ENCODE measurements at places on chromosomes 4 and X.

GRCh38 chrX:7351926-7352325 lies 204.0 kb upstream of the PUDP start:
- H3K4me3 ChIP-seq = no peak overlapping the region
- H3K27me3 ChIP-seq = no peaks in the 10 kb centered on the region
- H3K36me3 ChIP-seq = no peaks in the 10 kb centered on the region
- no peaks in the 10 kb centered on the region for H3K4me1 ChIP-seq
- DNase-seq = no peak

DNA sequence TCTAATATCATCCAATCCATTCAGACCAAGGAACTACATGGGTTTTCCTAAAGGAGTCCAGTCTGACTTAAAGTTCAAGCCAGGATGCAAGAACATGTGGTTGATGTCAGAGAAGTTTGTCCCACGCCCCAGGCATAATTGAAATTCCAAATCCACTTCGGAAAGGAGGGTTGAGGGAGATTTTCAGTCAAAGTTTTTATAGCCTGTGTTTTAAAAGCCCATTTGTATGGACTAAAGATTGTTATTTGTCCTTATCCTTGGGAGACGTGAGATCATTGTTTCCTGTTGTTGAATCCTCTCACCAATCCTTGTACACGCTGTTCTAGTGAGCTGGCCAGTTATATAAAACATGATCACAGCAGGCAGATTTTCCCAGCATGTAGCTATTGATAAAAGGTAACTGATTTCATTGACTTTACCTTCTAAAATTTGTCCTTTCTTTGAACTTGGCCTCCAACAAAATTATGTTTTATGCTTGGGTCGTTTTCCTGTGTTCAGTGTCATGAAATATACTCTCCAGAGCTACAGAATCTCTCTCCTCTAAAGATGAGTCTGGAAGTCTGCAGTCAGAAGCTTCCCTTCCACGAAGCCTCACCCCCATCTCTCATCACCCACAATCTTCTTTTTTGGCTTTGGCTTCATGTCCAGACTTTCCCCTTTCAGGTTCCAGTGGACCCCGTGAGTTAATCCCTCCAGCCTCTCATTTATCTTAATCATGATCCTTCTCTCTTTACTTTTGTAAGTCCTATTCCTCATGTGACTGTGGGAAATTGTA lies 92.9 kb downstream of the ATP10D start:
- H3K27me3 ChIP-seq = peaks cover 5% of the 10 kb centered on the region
- no peaks in the 10 kb centered on the region for H3K4me1 ChIP-seq
- H3K27ac ChIP-seq = no peak overlapping the region
- H3K4me3 ChIP-seq = no peak overlapping the region

DNA sequence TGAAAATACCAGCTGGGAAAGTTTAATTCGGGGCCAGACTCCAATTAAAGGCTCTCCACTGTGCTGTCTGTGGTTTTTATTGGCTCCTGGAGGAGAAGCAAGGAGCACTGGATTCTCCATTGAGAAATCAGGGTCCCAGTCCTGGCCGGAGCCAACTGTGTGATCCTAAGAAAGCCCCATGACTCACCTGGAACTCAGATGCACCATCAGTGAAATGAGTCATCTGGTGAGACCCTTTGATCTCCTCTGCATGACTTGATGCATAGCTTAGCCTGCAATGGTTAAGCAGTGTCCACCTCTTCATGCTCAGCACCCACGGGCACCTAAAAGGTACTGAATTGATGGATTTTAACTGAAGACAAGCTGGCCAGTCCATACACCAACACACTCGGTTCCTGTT lies 119.2 kb upstream of the VCX3B start:
- no peak overlapping the region for H3K4me3 ChIP-seq
- no peak for DNase-seq
- no peaks in the 10 kb centered on the region for H3K36me3 ChIP-seq
- no peaks in the 10 kb centered on the region for H3K4me1 ChIP-seq

- H3K27ac ChIP-seq = no peak overlapping the region
- no peaks in the 10 kb centered on the region for H3K27me3 ChIP-seq
- H3K36me3 ChIP-seq = peaks cover 9% of the 10 kb centered on the region
- no peak for DNase-seq
These were observed 14.8 kb downstream of the RPL34 start for GRCh38 chr4:108635070-108635655.

DNA sequence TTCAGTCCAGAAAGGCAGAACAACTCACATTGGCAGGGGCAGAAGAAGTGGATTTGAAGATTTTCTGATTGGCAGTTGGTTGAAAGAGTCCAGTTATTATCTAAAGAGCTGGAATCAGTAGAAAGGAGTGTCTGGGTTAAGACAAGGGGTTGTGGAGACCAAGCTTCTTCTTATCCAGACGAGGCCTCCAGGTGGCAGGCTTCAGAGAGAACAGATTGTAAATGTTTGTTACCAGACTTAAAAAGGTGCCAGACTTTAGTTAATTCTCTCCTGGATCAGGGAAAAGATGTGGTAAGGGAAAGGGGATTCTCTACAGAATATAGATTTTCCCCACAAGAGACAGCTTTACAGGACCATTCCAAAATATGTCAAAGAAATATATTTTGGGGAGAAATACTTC lies 36.7 kb upstream of the TLR3 start:
- no peak overlapping the region for H3K4me3 ChIP-seq
- peaks cover 4% of the 10 kb centered on the region for H3K36me3 ChIP-seq
- no peak overlapping the region for H3K27ac ChIP-seq

DNA sequence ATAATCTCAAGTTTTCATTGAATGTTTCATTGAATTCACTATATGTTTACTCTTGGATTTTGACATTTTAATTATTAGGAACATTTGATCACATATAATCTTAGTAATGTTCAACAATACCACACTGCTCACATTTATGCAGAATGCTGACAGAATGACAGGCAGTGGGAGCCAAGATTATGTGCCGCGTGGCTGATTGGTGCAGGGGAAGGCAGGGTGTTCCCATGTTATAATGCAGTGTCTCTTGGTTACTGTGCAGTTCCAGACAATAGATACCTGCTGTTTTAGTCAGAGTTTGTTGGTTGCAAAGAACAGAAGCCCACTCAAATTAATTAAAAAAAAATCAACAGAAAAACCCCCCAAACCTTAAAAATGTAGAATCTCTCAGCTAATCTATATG lies 33.0 kb downstream of the FHIP1A start:
- no peaks in the 10 kb centered on the region for H3K4me1 ChIP-seq
- no peak overlapping the region for H3K4me3 ChIP-seq
- H3K36me3 ChIP-seq = no peaks in the 10 kb centered on the region
- no peak overlapping the region for H3K27ac ChIP-seq
- no peak for DNase-seq

GRCh38 chr4:81663368-81663767 lies 191.7 kb upstream of the RASGEF1B start:
- no peak for DNase-seq
- no peak overlapping the region for H3K4me3 ChIP-seq
- H3K36me3 ChIP-seq = no peaks in the 10 kb centered on the region
- H3K27me3 ChIP-seq = peaks cover 42% of the 10 kb centered on the region
- H3K27ac ChIP-seq = no peak overlapping the region
- no peaks in the 10 kb centered on the region for H3K4me1 ChIP-seq

- no peak overlapping the region for H3K4me3 ChIP-seq
- no peak overlapping the region for H3K27ac ChIP-seq
- peaks cover 5% of the 10 kb centered on the region for H3K27me3 ChIP-seq
- no peaks in the 10 kb centered on the region for H3K36me3 ChIP-seq
These were observed 11.0 kb upstream of the MAMLD1 start for GRCh38 chrX:150352114-150352513.

DNA sequence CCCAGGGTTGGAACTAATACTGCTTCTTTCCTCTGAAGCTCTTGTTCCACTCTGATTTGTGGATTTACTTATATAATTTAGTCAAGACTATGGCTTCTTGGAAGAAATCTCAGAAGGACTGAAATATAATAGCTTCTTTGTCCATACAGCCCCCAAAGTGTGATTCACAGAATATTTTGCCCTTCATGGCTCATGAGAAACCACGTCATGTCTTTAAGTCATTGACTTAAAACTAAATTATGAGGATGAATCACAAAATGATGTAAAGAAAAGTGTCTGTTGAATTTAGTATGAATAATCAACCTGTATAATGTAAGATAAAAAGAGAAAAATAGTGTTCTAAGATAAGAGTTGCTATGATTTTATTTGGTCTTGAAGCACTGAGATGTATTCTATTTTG lies 43.3 kb upstream of the AGA start:
- H3K36me3 ChIP-seq = peaks cover 4% of the 10 kb centered on the region
- no peak overlapping the region for H3K4me3 ChIP-seq
- H3K4me1 ChIP-seq = peaks cover 4% of the 10 kb centered on the region
- H3K27me3 ChIP-seq = no peaks in the 10 kb centered on the region
- H3K27ac ChIP-seq = no peak overlapping the region

GRCh38 chrX:120781403-120781802 lies 94.3 kb downstream of the CT47B1 start:
- H3K36me3 ChIP-seq = no peaks in the 10 kb centered on the region
- no peaks in the 10 kb centered on the region for H3K27me3 ChIP-seq
- H3K4me3 ChIP-seq = no peak overlapping the region
- no peak overlapping the region for H3K27ac ChIP-seq
- H3K4me1 ChIP-seq = no peaks in the 10 kb centered on the region
- DNase-seq = no peak

DNA sequence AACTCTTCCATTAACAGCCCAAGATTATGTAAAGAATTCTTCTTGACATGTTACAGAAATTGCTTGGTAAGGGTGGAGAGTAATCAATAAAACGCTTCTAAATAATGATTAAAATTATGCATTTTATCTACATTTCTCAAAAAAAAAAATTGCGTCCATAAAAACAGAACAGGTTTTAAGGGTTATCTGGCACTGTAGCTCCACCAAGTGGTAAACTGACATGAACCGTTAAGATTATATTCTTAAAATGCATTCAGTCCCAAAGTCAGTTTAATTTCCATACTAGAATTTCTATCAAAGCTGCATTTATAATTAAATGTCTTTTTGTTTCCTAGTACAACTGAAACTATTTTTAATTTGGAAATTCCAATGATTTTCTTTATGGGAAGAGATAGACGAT lies 214.0 kb upstream of the UGT8 start:
- peaks cover 3% of the 10 kb centered on the region for H3K36me3 ChIP-seq
- no peaks in the 10 kb centered on the region for H3K4me1 ChIP-seq
- DNase-seq = no peak
- no peak overlapping the region for H3K27ac ChIP-seq
- peaks cover 24% of the 10 kb centered on the region for H3K27me3 ChIP-seq
- no peak overlapping the region for H3K4me3 ChIP-seq

DNA sequence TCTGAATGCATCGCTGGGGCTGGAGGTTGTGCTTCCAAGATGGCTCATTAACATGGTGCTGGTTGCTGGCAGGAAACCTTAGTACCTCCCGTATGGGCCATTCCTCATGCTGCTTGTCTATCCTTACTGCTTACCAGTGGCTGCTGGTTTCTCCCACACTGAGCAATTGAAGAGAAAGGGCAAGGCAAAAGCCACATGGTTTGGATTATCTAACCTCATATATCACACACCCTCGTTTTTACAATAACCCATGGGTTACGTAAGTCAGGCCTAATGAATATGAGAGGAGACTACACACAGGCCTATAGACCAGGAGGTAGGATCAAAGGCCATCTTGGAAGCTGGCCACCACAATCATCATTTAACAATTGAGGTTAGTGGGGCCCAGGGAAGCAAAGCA lies 141.8 kb upstream of the EDNRA start:
- H3K4me3 ChIP-seq = no peak overlapping the region
- H3K4me1 ChIP-seq = no peaks in the 10 kb centered on the region
- no peak overlapping the region for H3K27ac ChIP-seq
- DNase-seq = no peak
- H3K27me3 ChIP-seq = no peaks in the 10 kb centered on the region
- no peaks in the 10 kb centered on the region for H3K36me3 ChIP-seq

- H3K27me3 ChIP-seq = no peaks in the 10 kb centered on the region
- no peaks in the 10 kb centered on the region for H3K36me3 ChIP-seq
- H3K4me1 ChIP-seq = no peaks in the 10 kb centered on the region
- H3K4me3 ChIP-seq = no peak overlapping the region
- no peak for DNase-seq
- H3K27ac ChIP-seq = no peak overlapping the region
These were observed 592.2 kb downstream of the SMARCA1 start for GRCh38 chrX:128931071-128931470.

- no peaks in the 10 kb centered on the region for H3K36me3 ChIP-seq
- H3K4me3 ChIP-seq = no peak overlapping the region
- no peak overlapping the region for H3K27ac ChIP-seq
- no peaks in the 10 kb centered on the region for H3K27me3 ChIP-seq
These were observed 255.7 kb downstream of the TMEM47 start for GRCh38 chrX:34401411-34401810.

GRCh38 chrX:121761845-121762244 lies 714.4 kb downstream of the GLUD2 start:
- no peaks in the 10 kb centered on the region for H3K27me3 ChIP-seq
- no peak for DNase-seq
- H3K4me1 ChIP-seq = no peaks in the 10 kb centered on the region
- H3K36me3 ChIP-seq = no peaks in the 10 kb centered on the region

DNA sequence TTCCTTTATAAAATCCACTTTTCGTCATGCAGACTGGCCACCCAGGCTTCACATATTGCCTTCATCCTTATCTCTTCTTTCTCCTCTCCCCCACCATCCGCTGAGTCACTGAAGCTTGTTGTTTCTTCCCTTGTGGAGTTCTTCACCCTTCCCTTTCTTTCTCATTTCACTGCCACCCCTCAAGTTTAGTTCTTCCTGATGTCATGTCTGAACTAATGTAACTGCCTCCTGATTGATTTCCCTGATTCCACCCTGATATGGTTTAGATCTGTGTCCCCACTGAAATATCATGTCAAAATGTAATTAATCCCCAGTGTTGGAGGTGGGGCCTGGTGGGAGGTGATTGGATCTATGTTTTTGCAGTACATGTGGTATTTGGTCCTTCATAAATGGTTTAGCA lies 151.4 kb downstream of the CPEB2 start:
- no peak overlapping the region for H3K27ac ChIP-seq
- no peaks in the 10 kb centered on the region for H3K27me3 ChIP-seq
- H3K4me1 ChIP-seq = no peaks in the 10 kb centered on the region

DNA sequence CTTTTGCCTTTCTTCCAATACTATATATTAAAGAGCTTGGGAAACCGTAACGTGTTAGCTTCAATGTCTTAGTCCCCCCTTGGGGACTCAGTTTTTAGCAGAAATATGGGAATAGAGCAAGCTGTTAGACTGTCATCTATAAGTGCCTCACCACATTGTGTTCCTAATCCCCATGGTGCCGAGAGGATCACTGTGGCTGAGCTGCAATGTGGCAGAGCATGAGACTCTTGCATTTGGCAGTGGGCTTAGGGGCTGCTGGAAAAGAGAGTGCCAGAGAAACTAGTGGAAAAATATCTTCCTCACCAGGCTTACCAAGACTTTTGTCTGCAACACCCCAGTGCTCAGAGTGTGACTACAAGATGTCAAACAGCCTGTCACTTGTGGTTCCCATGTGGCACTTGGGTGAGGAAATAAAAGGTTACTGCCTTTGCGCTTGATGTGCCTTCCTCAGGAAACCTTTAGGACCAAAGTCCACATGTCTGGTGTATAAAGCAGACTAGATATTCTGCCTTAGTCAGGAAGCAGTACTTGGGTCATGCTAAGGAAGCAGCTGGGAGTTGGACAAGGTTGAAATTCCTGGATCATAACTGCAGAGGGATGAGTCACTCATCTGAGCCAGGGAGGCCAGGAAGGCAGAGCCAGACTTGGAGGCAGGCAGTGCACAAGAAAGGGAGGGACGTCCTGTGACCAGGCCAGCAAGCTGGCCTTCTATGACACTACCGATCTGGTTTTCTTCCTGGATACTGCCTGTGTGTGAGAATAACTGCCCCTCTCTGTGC lies 9.7 kb upstream of the MAGEA4 start:
- H3K27ac ChIP-seq = no peak overlapping the region
- no peaks in the 10 kb centered on the region for H3K27me3 ChIP-seq
- DNase-seq = no peak
- no peaks in the 10 kb centered on the region for H3K36me3 ChIP-seq
- no peak overlapping the region for H3K4me3 ChIP-seq
- no peaks in the 10 kb centered on the region for H3K4me1 ChIP-seq
